ENCODE measurements at places on chromosomes 7 and 10.

DNA sequence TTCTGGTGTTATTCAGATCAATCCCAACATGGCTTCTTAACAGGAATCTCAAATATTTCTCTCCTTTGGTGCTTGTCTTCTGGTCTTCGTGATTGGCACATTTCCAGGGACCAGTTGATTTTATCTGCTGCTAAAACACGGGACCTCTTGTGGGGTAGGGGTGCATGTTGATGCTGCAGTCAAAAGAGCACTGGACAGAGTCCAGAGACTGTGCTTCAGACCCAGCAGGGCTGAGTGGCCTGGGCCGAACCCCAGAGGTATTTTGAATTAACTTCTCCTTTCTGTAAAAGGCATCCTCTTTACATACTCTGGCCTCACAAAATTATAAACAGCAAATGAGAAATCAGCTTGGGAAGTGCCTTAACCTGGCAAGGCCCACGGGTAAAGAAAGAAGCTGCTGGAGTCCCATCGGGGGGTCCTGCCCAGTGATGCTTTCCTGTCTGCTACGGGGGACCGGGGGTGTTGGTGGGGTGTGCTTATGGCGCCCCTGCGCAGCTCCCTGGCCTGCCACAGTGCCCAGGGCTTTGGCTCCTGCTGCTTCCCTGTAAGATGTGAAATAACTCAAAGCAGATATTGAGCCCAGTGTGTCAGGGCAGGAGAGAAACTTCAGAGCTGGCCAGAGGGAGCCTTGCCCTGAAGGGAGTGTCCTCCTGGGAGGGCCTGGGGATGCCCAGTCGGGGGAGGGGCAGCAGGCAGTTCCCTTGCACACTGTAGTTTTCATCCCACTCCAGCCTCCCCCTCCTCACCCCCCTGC, 230.5 kb downstream of the TCF7L2 start:
- no peak for DNase-seq

- no peak for DNase-seq
These were observed at the start of gene GIMAP5 for GRCh38 chr7:150737265-150738055. Gene GIMAP5 (plus strand): TSS chr7:150737418. CDS start chr7:150740885, 3,467 bp downstream.

GRCh38 chr7:98907570-98907969, 29.2 kb downstream of the TRRAP start:
- DNase-seq, result no peak

GRCh38 chr7:105470090-105470489, 52.0 kb downstream of the PUS7 start:
- no peak for DNase-seq

GRCh38 chr10:66021423-66021822, 904.4 kb upstream of the LRRTM3 start:
- DNase-seq, result no peak

DNA sequence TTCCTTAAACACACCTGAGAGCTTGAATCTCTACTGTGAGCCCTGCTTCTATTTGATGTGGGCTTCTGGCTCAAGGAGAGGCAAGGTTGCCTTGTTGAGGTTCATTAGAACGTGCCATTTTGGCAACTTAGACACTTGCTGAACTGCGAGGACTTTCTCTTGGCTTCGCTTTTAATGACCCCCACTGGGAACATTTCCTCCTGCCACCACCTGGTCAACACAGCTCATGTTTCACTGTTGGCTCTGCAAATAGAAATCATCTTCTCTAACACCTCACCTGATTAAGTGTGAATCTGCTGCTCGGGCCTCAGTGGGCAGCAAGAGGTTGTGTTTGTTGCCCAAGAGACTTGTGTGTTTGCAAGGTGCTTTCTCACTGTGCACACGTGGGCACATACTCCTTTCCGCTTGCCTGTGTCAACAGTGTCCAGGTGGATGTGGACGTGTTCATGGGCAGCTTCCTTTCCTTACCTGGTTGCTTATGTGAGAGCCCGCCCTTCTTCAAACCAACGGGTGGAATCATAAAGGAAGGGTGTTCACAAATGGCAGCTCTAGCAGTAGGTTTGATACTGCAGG, 147.0 kb downstream of the NRP1 start:
- no peak for DNase-seq

DNA sequence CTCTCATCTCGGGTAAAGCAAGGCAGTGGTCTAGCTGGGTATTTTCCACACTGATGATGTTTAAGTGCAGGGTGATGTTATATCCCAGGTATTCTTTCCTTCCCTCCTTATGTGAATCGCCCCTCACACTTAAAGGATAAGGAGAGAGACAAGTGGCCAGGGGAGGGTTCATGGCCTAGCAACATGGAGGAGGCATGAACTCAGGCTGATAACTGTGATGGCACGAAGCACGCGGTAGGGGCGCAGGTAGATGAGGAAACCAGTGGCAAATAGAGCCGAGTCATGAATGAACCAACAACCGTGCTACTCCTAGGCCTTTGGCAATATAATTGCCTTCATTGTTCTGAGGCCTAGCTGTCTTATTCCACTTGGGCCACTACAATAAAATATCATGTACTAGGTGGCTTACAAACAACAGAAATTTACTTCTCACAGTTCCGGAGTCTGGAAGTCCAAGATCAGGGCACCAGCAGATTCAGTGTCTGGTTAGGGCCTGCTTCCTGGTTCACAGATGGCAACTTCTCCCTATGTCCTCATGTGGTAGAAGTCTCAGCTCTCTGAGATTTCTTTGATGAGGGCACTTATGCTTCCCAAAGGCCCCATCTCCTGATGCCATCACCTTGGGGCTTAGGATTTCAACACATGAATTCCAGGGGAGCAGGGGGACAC, 56.0 kb upstream of the PIK3CG start:
- DNase-seq, result no peak

- DNase-seq, result peak; percentile 74
These were observed 12.3 kb downstream of the CNPY1 start for GRCh38 chr7:155533827-155534690.

GRCh38 chr7:134755422-134756022, 23.9 kb upstream of the CALD1 start:
- no peak for DNase-seq

DNA sequence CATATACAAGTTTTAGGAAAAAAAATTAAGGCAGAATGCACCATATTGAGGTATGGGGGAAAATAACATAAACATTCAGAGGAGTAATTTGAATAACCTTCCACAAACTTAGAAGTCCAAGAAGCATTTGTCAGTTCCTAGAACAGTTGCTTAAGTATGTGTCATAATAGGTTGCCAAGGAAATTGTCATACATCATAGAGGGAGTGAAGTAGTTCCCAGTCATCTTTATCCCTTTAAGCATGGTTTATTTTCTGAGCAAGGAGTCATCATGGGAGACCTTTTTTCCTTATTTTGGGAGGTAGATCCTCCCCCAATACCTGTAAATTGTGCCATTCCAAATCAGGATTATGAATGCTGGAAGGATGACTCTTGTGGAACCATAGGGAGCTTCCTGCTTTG, at the start of gene SSMEM1:
SSMEM1 (plus strand) TSS at position 219 of the 400 bp plus-strand sequence; CDS start at position 270, 51 bp downstream.
- no peak for DNase-seq

DNA sequence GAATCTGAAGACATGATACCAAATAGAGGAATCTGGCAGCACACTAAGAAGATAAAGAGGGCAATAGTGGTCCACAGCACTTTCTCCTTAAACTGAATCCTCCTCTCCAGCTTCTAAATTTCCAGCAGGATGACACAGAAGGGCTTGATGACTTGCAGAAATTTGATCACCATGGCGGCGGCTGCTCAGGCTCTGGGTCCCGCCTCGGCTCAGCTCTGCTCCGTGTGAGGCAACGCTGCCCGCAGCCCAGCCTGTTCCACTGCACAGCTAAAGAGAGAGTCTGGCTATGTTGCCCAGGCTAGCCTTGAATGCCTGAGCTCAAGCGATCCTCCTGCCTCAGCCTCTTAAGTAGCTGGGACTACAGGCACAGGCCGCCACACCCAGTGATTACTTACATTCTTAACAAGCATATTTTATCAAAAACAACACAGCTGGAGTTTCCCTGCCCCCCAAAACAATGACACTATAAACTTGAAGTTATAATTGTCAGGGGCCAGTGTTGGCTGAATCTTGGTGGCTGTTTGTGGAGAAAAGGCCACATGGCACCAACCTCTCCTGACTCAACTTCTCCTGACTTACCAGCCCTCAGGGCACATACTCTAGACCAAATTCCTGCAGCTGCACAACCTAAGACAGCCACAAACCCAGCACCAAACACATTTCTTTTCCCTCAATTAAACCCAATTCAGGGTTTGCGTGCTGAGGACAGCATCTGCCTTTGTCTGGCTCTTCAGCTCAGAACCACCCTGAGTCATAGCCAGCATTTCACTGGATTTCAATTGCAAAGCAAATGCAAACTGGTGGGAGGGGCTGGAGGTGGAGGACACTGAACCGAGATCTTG, 11.6 kb upstream of the TNPO3 start:
- DNase-seq, result no peak

GRCh38 chr10:21355591-21356011, 169.9 kb downstream of the SKIDA1 start:
- DNase-seq, result no peak

DNA sequence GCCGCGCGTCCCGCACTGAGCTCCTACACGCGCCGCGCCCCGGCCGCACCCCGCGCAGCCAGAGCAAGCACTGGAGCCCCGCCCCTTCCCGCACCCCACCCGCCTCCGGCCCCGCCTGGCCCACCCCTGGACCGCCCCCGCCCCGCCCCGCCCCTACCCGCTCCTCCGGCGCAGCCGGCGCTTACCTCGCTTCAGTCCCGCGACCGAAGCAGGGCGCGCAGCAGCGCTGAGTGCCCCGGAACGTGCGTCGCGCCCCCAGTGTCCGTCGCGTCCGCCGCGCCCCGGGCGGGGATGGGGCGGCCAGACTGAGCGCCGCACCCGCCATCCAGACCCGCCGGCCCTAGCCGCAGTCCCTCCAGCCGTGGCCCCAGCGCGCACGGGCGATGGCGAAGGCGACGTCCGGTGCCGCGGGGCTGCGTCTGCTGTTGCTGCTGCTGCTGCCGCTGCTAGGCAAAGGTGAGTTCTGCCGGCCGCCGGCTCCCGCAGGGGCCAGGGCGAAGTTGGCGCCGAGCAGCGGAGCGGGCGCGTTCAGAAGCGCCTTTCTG, at the start of gene RET:
RET (plus strand) TSS at position 194 of the 545 bp plus-strand sequence; CDS start at position 384, 190 bp downstream.
- DNase-seq, result no peak

DNA sequence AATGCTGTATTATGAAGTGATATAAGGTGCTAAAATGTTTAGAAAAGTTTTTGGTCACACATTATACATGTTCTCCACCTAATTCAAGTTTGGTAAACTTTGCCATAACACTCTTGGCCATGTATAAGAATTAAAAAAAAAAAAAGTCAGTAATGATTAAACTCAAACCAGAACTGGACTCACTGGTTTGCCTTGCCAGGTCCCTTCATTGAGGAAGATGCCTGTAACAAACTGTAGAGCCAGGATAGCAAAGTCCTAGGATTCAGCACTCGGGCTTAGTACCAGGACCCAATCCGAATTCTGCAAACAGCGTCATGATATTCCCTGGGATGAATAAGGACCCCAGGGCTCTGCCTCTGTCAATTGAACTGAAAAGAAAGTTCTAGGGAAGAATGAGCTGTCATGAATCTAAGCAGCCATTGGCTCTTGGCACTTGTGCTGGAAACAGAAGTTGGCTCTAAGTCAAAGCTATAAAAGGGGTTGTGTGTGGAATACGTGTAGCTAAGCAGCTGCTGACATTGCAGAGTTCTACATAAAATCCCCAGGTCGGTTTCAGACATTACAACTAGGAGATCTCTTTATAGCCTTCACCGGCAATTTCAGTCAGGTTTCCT, 216.9 kb downstream of the C7orf25 start:
- no peak for DNase-seq

- no peak for DNase-seq
These were observed 186.3 kb downstream of the IPMK start for GRCh38 chr10:58081353-58081752.

- no peak for DNase-seq
These were observed 37.3 kb downstream of the PAX2 start for GRCh38 chr10:100782461-100783244.

- no peak for DNase-seq
These were observed 11.2 kb upstream of the SPOCK2 start for GRCh38 chr10:72099600-72099921.

- DNase-seq, result no peak
These were observed 45.6 kb upstream of the CFAP46 start for GRCh38 chr10:132987671-132988571.

DNA sequence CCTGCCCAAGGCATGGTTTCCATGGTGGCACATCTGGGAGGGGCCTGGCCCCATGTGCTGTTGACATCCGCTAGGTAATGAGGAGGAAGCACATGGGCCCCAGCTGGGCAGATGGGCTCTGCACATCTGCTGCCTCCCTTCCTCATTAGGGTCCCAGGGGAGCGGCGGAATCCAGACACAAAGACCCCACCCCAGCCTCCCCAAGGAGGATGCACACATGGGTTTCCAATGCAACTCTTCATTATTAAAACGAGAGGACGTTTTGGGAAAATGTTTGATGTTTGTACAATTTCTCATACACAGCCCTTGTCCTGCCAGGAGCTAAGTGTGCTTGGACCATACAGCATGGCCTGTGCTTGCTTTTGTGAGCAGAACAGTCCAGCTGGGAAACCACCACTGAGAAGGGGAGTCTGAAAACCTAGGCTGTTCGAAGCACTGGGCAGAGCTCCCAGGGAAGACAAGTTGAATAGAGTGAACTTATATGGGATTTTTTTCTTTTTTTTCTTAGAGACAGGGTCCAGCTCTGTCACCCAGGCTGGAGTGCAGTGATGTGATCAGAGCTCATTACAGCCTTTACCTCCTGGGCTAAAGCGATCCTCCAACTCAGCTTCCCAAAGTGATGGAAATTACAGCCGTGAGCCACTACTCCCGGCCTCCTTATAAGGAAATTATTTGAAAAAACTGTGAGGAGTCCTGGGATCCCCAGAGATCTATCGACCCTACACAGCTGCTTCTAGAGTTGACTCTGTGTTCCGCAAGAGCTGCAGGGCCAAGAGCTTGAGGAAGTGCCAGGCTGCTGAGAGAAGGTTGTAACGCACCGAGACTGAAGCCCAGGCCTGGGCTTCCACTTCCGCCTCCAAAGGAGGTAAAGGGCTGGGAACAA, 23.4 kb downstream of the FAM107B start:
- DNase-seq, result no peak

DNA sequence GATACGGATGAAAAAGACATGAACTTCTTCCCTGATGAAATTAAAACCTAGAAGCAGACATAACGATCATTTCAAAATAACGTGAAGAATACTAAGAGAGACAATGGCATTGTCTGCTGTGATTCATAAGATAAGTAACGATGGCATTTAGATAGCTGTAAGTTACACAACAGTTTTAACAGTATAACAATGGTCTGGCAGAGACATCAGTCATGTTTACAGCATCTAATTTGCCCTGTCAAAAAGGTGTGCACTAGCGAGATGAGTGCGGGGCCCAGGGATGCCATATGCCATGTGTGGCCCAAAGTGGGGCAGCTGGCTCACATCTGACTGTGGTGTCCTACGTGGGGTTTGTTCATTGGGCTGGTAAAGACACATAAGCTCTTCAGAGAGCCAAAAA, 55.7 kb upstream of the RHEB start:
- no peak for DNase-seq

DNA sequence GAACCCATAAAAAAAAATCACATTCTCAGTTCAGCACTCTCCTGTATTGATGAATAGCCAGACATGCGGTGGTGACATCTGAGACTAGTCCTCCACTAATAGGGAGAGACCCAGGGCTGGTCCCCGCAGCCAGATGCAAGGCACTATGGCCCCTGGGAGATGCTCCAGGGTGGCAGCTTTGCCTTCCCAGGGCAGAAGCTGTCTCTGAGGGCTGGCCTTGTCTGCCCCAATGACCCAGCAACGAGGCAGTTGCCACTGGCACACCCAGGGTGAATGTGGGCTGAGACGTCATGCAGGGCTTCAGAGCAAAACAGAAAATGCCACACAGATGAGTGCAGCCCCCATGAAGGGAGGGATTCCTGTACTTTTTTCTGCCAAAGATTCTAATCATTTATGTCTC, 50.1 kb upstream of the GDF10 start:
- DNase-seq, result no peak
